A172 (cell line): ENCODE measurements at places on chromosomes 4 and X. TPM values are rescaled to one million over a fixed set of nuclear protein-coding genes. Genes with fewer than 3 reads are reported as not detected.

GRCh38 chrX:119151051-119151380, 23.4 kb upstream of the KIAA1210 start:
- DNase-seq = no peak

DNA sequence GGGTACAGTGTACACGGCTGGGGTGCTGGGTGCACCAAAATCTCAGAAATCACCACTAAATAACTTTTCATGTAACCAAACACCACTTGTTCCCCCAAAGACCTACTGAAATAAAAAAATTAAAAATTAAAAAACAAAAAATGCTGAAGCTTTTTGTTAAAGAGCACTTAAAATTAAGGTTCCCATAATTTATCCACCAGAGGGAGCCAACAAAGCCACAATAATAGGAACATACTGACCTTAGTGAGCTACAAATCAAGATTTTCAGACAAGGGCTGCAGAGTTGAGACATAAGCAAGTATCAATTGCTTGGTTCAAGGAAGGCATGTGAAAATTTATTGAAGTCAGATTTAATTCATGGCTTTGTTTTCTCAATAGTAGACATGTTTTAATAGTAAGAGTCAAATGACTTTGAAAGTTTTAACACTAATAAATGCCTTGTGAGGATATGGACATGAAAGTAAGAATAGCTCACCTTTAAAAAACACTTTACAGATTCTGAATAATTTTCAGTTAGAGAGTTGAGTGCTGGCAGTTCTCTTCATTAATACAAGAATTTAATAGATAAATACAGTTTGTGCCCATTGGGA, 43.0 kb upstream of the SCOC start:
- no peak for DNase-seq

GRCh38 chr4:26570596-26570995, 13.3 kb upstream of the TBC1D19 start:
- no peak for DNase-seq

DNA sequence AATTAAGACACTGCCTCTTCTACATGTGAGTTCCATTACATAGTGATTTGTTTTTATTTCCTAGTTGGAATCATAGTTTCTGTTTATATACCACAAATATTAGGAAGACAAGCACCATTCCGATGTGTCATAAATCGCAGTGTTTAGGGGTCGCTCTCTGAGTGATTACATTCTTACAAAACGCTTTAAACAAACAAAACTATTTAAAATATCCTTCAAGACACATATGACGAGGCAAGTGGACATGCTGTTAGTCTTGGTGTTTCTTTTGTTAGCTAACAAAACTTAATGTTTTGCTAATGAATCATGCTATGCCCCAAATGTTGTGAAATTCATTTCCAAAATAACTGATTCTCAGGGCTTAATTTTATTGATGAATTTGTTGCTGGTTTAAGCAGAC, 1219.3 kb upstream of the PRKX start:
- no peak for DNase-seq

DNA sequence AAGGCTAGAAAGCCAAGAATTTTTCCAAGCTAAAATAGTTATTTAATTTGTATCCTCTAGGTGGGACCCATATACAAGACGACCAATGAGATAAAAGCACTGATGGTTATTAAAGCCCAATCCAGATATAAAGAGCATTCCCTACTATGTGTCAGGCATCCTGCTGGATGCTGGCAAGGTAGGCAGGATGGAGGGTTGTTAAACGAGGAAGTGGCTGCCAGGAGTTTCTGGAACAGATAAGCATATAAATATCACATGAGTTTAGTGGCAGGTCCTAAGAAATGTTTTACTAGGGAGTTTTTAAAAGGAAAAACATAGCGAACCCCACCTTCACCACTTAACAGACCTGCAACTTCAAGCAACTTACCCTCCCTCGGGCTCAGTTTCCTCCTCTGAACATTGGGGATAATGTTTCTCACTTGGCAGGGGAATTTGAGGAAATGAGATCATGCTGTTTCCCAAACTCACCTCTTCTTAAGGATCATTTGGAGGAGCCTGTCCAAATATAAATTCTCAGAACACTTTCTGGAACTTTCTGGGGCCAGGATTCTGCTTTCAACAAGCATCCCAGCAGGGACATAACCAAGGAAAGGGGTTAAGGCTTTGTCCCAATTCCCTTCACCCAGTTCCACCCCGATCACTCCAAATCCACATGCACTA, 94.3 kb upstream of the LDB2 start:
- DNase-seq = no peak

DNA sequence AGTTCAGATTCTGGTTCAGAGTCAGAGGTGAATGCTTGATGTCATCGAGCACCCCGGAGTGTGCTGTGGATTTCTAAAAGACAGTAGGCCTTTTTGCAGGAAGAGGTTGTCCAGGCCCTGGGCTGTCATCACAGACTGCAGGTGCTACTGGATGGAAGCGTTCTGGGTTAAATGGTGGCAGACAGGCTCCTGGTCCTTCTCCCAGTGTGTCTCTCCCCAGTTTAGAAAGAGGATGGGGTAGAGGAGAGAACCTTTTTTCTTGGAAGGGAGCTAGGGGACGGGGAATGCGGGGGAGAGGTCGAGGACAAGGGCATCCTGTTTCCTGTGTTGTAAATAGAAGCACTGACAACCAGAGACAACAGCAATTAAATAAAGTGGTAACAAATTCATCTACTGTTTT, 102.3 kb upstream of the NUDT6 start:
- DNase-seq = no peak

DNA sequence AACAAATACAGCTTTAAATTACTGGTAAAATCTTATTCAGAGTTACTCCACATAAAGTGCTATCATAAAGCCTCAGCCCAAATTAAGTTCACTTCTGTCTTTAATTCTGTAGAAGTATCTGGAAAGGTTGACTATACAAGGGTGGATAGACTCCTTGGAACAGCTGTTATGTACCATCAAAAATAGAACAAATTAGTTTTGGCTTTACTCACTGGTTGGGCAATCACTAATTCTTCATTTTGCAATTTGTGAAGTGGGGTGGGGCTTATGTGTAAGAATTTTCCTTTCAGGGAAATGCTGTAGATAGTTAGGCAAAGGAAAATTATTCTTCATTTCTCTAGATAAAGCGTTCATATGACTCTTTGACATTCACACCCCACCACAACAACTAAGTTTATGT, 7.8 kb downstream of the DIAPH2 start:
- no peak for DNase-seq

- peak; percentile 22 for DNase-seq
Observed at GRCh38 chr4:76518241-76518640, 83.2 kb downstream of the SHROOM3 start.

GRCh38 chr4:71188156-71188640, 150.6 kb upstream of the SLC4A4 start:
- DNase-seq = no peak

GRCh38 chr4:14375816-14376215, 626.5 kb upstream of the CPEB2 start:
- DNase-seq = peak; percentile 23

GRCh38 chr4:87406462-87406861, 15.5 kb upstream of the HSD17B11 start:
- DNase-seq = no peak

GRCh38 chr4:107619066-107619465, 101.0 kb downstream of the PAPSS1 start:
- peak; percentile 68 for DNase-seq

GRCh38 chr4:176236946-176237345, 32.1 kb downstream of the ASB5 start:
- no peak for DNase-seq

DNA sequence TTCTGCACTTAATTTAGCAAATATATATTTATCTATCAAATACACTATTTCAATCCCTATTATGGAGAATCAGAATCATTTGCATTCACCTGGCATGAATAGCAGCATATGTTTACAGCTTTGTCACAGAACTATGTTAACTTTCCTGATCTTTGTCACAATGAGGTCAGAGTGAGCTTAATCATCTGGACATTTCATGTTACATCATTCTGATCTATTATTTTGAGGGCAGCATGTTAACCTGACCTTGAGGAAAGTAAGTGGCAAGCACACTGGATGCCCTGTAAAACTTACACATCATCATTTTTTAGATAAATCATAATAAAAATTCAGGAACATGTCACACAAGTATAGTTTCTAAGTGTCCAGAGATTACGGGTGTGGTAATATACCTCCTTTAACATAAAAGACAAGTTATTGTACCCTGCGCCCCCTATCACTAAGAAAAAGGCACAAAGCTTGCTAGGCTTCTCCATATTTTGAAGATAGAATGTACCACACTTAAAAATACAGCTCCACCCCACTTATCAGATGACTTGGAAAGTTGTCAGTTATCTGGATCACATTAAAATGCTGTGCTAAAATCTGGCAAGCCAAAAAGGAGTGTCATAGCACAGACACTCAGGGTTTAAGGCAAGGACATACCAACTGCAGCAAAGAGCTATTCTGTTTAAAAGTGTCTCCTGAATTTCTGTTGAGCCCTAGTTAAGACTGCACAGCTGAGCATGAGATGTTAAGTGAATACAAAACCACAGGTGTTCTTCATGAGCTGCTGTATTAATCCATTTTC, 182.7 kb upstream of the FAT4 start:
- no peak for DNase-seq

DNA sequence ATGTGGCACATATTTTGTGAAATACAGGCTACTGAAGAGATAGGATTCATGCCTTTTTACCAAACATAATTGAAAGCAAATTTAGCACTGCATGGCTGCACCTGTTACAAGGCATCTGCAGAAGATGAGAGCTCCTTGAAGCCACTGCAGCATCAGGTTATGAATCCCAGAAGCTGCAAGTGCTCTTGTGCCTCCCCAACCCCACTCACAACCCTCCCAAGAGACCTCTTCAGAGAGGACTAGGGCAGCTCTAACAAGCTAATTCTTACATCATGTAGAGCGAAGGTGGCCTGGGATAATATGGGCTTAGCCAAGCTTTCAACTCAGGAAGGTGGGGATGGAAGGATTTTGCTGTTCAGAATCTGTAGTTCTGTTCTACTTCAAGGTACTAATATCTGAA, 27.2 kb downstream of the MFAP3L start:
- DNase-seq = no peak

GRCh38 chr4:165332502-165332901, 5.0 kb downstream of the MSMO1 start:
- DNase-seq = no peak

DNA sequence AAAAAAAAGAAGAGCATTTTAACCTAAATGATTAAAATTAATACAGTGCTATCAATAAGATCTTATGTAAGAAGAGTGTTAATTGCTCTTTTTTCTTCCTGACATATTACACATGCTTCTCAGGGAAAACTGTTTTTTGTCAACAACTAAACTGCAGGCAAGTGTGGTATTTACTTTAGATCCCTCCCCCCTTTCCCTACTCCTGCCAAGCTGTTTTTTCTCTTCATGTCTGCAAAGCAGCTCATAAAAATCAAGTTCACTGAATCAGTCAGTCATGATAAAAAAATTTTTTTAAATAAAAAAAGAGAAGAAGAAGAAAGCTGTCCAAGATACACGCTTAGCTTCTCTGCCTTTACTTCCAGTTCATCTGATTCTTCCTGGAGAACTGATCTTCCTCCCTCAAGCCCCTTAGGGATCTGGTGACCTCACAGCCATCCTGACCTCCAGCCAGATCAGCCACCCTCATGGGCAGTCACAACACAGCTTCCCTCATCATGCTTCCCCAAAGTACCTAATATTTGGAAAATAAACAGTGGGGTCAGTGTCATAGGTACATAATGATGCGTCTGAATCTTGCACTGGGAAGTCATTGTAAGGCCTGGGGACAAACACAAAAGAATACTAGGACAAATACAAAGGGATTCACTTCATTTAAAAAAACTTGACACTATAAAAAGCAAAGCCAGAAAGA, 87.0 kb downstream of the ZNF827 start:
- DNase-seq = no peak

GRCh38 chr4:12658146-12658545, 826.0 kb downstream of the RAB28 start:
- no peak for DNase-seq

DNA sequence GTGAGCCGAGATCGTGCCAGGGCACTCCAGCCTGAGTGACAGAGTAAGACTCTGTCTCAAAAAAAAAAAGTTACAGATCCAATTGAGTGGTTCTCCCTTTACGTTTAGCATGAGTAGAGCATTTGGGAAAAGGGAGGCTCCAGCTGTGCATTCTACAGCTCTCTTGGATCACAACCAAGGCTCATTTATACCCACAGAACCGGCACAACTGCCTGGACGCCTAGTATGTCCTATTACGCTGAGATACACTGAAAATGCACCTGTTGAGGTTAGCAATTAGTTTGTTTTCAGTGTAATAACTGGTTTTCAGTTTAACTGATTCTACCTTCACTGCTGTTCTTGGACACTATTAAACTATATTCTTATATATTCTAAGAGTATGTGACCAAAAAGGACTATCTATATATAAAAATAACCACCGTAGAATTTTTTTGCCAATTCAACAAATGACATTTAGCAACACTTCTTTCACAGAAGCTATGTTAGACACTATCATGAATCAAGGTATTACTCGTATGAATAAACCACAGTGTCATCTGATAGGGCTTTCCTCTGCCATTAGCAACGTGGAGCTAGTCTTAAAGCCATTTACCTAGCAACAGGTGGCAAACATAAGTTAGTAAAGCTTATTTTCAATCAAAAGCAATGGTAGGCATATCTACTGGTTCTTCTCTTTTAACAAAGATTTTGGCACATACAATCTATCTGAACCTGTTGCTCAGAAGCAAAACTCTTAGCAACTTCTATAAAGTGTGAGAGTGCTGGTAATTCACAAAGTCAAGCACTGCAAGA, 3.6 kb downstream of the OTUD4 start:
- no peak for DNase-seq

DNA sequence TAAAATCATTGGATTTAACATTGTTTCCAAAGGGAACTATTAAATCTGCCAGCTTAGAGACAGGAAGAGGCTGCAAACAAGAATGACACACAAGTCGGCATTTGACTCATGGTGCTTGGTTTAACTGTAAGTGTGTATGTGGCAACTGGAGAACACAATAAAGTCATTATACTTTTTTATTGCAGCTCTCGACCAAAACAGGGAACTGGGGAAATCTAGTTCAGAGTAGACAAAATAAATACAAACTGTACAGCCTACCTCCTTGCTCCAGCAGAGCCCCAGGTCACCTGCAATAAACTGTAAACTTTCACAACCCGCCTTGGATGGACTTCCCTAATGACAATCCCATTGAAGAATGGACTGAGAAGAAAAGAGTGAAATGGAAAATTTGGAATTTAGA, 24.0 kb downstream of the NPY5R start:
- DNase-seq = peak; percentile 15

DNA sequence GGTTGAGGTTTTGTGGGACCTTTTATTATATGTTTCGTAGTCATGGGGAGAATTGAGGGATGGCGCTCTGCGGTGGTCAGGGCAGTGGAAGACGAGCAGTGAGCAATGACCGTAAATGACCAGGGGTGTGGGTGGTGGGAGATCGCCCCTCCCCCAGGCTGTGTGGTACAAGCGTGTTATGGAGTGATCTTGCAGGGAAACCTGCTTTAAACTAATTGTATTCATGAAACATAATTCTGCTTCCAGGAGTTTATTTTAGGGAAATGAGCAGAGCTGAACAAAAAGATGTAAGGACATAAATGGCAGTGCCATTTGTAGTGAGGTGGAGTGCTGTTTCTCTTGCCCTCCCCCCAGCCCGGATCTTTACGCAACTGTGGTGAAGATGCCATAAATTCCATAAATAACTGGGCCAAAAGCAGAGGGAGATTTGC, 20.2 kb downstream of the GYG2 start:
- peak; percentile 77 for DNase-seq

The ADH1A gene
- total RNA-seq = not detected in 2 replicates

The IL2 gene
- not detected in 2 replicates for total RNA-seq

The FOXR2 gene
- total RNA-seq = 0.07 TPM in 1 of 2 replicates, not detected in the other

The VCX2 gene
- total RNA-seq = not detected in 2 replicates

The CTAG1B gene
- not detected in 2 replicates for total RNA-seq

The ARX gene
- total RNA-seq = 0.03 and 0.19 TPM in 2 replicates
